AG09309 (cell line): ENCODE measurements at places on chromosomes 11 and 22.
A peak's percentile ranks its signal among the peaks of the same experiment; 100 is the strongest.

DNA sequence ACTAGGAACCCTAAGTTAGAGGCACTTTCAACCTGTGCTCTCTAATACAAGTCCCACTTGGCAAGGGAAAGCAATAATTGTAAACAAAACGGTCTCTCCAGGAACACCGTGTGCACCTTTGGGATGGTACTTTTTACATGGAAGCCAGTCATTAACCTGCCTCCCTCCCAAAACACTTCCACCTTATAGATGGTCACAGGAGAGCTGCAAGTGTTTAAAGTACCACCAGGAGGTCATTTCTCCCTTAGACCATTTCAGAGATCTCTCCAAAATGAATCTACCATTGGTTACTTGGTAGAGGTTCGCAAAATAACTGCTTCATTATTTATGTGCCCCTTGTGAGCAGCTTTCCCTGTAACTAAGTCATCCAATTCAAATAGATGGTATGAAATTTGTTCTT, 375.3 kb downstream of the DYNC2H1 start:
- no peak for DNase-seq

DNA sequence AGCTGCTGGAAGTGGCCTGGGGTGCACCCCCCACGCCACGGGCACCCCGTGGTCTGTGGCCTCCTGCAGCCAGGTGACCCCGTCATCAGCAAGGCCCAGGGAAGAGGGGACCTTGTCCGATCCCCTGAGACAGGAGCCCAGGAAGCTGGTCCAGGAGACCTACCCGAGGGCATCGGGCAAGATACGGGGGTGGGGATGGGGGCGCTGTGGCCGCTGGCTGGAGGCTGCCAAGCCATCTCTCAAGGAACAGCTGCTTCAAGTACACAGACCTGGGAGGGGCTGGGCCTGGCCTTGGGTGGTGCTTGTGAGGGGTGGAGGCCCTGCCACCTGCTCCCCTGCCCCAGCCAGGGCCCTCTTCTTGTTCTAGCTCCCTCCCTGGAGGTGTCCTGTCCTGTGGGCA, 1272.1 kb downstream of the BRD1 start:
- DNase-seq: no peak

DNA sequence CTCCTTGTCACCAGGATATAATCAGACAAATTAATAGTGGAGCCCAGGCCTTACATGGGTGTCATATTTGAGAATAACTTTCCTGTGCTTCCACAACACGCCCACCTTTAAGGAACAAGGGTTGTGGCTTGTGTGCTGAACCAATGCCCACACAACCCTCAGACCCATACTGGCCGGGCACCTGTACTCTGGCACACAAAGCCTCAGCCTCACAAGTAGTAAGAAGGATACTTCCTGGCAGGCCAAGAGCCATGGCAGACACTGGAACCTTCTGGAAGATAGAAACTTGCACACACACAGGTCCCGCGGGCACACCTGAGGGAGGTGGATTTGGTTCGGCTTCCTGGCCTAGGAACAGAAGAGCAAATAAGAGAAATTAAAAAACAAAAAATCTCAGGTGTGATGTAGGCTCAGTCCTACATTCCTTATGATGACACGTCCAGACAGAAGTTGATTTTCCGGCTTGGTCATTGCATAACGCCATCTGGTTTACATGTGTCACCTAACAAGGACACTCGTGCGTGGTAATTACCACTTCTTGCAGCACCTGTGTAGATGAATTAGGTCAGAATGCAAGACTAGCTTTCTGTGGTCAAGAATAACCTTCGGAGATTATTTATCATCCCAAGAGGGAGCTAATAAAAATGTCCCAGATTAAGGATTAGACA, 5.8 kb upstream of the BRD1 start:
- no peak for DNase-seq

GRCh38 chr11:78081583-78081982, 1.9 kb upstream of the NDUFC2 start:
- DNase-seq: no peak

- DNase-seq: no peak
Observed at GRCh38 chr11:45518141-45518832, 147.1 kb downstream of the CHST1 start.

DNA sequence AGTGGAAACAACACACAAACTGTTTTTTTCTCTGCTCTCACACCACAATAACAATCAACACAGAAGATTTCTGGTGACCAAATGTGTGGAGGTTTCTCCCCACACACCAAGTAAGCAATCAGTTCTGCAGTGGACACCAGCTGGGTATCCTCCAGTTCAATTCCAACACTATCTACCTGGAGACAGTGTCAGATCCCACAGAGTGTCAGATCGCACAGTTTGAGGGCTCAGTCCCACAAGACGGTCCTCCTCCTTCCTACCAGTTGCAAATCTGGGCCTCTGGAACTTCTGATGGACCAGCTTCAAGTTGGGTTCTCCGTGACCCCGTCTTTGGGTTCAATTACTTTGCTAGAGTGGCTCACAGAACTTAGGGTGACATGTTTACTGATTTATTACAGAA, 9.0 kb downstream of the SWAP70 start:
- no peak for DNase-seq

DNA sequence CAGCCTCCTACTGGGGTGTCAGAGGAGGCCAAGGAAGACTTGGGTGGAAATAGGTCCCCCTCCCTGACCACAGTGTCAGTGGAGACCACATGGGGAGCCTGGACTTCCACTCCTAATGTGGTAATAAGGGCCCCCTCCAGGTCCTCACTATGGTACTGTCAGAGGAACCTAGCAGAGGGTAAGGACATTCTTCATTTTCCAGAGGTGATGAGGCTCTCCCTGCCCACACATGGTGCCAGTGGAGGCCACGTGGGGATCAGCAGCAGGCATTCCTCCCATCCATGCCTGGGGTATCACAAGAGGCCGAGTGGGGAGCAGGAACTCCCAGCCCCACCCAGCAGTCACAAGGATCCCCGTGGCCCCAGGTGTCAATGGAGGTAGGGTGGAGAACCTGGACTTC, 6.5 kb upstream of the CLDN5 start:
- no peak for DNase-seq

DNA sequence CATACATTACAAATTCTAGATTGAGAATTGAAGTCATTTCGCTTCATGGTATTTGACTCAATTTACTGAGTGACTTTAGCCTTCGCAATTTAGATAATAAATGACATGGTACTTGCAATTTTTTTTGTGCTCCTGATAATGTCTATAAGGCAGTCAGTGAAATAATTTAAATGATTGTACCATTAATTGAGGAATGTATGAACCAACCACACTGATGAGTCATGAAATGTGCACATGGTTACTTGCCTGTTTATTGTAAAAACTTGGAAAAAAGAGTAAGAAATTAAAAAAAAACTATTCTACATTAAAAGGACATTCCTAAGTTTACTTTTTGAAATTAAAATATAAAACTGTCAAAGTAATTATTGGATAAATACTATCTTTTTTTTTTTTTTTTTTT, 43.3 kb downstream of the DNAJC24 start:
- DNase-seq: peak; percentile 13

- no peak for DNase-seq
Observed at GRCh38 chr11:40679276-40679675, 780.2 kb downstream of the LRRC4C start.

- no peak for DNase-seq
Observed at GRCh38 chr11:94303966-94304958, at the start of gene IZUMO1R. IZUMO1R (plus strand) TSS chr11:94304580; CDS start chr11:94305637, 1,057 bp downstream.

DNA sequence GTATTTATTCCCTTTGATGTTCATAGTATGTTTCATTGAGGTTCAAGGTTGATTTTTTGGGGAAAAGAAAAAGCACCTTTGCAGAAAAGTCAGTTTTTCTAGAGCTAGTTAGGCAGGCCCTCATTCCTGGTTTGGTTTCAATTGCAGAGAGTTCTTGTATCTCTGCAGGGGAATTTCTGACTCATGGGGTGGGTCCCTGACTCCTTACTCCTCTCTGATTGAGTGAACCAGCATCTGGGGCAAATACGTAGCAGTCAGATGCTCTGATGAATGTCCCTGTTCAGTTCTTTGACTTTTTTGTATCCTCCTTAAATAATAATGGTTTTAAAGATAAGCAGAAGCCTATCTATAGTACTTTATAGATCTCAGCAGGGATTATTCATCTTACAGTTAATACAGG, 7.7 kb upstream of the NCR3LG1 start:
- DNase-seq: peak; percentile 57

- DNase-seq: no peak
Observed at GRCh38 chr11:10581481-10582019, 13.1 kb upstream of the LYVE1 start.

GRCh38 chr11:62108971-62109404, 14.8 kb upstream of the INCENP start:
- DNase-seq: no peak

DNA sequence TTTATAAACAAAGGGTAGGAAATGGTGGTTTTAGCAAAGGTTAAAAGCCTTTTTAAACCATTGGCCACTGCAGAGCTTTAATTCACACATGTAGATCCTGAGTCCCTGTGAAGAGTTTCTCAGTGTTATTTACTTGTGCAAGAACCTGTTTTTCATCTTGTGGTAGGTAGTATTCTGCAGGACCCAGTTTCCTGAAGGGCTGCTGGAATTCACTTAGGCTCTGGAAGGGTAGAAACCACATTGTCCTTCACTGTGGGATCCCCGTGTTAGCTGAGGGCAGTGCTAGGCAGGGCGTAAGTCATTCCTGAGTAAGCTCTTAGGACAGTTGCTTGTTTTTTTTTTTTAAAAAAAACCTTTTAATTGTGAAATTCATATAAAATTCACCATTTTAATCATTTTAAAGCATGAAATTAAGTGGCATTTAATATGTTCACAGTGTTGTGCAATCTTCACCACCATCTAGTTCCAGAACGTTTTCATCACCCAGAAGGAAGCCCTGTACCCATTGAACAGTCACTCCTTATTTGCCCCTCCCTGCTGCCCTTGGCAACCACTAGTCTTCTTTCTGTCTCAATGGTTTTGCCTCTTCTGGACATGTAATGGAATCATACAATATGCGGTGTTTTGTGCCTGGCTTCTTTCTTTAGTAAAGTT, 77.7 kb downstream of the C22orf31 start:
- no peak for DNase-seq

GRCh38 chr11:44236296-44236695, 73.6 kb downstream of the ALX4 start:
- no peak for DNase-seq

DNA sequence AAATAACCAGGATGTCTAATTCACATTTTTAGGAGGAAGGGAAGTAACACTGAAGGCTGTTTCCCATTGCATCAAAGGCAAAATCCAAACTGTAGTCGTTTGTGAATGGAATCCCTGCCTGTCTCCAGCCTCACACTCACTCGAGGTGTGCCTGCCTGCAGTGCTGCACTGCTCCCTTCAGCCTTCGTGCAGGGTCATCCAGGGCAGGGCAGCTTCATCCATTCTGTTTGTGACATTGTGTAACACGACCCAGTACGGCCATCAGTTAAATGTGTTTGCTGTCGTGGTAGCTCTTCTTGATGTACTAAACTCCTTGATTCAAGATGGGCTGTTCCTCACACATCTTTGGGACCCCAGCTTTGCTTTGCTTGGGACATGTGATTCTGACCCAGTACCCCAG, 34.3 kb downstream of the LDLRAD3 start:
- DNase-seq: no peak

DNA sequence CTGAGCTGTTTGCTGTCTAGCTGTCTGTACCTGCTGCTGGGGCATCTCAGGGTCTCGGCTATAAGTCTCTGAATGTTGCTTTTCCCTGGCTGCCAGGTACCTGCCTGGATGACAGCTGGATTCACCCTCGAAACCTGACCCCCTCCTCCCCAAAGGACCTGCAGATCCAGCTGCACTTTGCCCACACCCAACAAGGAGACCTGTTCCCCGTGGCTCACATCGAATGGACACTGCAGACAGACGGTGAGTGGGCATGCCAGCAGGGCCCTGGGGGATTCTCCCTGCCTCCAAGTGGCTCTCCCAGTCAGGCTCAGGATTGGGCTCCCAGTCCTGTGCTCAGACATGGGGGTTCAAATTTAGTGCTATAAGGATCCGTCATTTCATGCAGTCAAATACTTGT, 12.9 kb downstream of the IL17RA start:
- DNase-seq: no peak

- DNase-seq: no peak
Observed at GRCh38 chr11:93957397-93957952, 63.7 kb upstream of the HEPHL1 start.

GRCh38 chr22:44272401-44272771, 40.4 kb downstream of the SHISAL1 start:
- no peak for DNase-seq

- DNase-seq: no peak
Observed at GRCh38 chr22:22789922-22790845, 97.4 kb upstream of the IGLL5 start.

DNA sequence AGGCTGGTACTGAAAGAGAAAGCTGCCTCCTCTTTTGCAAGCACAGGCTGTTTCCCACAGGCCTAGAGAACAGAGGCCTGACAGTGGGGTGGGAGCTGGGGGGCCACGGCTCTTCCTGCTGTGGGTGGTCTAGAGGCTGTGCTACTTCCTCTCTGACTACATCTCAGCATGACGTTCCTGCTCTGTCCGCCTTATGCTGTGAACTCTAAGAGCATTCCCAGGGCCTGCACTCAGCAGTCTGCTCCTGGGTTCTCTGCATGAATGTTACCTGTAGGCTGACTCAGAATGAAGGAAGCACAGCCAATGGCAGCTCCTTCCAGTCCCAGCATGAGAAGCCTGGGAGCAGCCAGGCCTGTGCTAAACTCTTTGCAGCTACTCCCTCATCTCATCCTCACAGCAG, 534.3 kb downstream of the NTM start:
- no peak for DNase-seq

DNA sequence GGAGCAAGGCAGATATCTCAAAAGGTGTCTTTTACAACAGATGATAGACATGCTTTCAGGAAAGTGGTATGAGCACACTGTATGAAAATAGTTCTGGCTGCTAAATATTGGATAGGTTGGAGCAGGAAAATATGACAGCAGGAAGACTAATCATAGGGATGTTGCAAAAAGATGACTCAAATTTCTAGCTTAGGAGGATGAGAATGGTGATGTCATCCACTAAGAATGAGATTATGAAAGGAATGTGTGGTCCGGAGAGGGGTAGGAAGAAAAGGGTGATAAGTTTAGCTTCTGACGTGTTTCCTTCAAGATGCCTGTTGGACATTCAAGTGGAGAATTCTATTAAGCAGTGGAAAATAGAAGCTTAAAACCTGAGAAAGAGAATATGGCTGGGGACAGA, 46.4 kb downstream of the RCN1 start:
- peak; percentile 94 for DNase-seq

DNA sequence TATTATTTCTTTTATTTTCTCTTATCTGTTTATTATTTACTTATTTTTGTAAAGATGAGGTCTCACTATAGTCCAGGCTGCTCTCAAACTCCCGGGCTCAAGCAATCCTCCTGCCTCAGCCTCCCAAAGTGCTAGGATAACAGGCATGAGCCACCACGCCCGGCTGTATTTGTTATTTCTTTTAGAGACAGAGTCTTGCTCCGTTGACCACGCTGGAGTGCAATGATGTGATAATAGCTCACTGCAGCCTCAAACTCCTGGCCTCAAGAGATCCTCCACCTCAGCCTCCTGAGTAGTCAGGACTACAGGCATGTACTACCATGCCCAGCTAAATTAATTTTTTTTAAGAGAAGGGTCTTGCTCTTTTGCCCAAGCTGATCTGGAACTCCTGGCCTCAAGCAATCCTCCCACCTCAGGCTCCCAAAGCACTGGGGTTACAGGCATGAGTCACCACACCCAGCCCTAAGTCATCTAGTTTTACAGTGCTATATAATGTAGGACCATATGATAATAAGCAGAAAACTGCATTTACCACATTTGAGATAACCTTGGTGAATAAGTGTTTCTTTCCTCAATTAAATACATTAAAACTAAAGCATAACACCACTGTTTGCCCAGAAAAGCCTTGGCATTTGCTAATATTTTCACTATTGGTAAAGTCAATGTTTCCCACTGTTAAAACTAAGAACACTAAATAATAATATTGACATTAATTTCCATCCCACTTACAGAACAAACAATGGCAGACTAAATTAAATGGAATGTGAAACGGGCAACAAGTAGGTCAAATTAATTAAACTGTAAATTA, 127.5 kb downstream of the SIK3 start:
- no peak for DNase-seq
